NCI-H1417 (cell line): ENCODE measurements at places on chromosomes 12 and 14.

- DNase-seq: no peak
Measured at GRCh38 chr14:87996291-87996592, 3.3 kb upstream of the GALC start.

DNA sequence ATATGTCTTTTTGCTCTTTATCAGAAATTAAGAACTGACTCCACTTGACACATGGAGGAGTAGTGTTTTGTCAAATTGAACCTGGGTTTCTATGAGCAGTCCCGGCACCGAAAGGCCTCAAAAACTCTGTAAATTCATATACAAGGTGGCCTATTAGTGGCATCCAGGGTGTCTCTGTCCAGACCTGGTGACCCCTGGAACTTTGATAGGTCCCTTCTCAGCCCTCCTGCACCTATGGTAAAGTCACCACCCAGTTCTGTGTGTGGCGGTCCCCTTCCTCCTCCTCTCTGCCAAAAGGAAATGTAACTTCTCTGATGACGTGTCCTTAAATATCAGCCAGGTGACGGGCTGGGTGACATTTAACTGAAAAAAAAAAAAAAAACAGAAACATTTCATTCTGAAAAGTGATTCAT lies 204.0 kb upstream of the FOXN3 start:
- no peak for DNase-seq

DNA sequence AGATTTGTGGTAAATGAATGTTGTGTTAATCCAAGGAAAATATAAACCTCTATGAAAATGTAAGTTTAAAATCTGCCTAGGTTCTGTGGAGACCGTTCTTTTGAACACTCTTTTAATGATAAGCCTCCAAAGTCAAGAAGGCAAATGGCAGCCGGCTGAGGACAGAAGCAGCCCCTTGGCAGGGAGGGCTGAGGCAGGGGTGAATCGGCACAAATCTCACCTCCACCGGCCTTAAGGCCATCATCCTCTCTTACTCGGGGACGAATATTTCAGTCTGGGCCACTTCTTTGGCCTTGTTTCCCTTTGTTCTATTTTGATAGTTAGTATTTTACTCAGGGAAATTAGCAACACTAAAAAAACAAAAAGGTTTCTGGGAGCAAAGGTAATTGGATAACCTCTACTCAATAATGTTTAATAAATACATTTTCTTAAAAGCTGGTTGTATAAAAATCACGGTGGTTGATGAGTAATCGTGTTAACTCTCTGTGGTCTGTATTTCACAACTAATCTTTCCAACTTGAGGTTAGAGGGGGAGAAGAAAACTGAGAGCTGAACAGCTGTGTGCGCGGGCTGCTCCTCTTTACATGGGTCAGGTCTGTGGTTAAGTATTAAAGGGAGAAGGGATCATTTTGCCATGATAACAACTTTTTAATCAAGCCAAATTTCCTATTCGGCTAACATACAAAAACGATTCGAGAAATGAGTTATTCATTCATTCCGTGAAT lies 18.6 kb downstream of the LGMN start:
- DNase-seq: no peak

DNA sequence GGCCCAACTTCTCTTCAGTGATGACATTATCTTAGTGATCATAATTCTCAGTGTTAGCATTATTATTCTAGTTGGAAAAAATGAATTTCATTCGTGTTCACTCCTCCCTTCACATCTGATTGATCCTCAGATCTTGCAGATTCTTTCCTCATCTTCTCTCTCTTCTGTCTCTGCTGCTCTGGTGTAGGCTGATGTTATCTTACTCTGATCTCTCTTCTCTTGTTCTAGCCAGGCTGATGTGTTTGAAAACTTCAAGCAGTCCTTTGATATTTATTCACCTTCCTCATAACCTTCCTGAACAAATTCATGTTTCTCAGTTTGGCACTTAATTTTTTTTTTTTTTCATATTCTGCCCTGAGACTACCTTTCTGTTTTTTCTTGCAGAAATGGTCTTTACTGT lies 5.6 kb upstream of the TBK1 start:
- no peak for DNase-seq

GRCh38 chr14:77190977-77191376 lies 9.4 kb downstream of the TMEM63C start:
- DNase-seq: no peak

- DNase-seq: no peak
Measured at GRCh38 chr14:19800282-19801117, 3.1 kb upstream of the OR4N2 start.

GRCh38 chr12:121536899-121537813 lies 43.7 kb downstream of the KDM2B start:
- peak; percentile 90 for DNase-seq

GRCh38 chr12:3077572-3078081 lies 448 bp downstream of the TSPAN9 start:
- DNase-seq: no peak

DNA sequence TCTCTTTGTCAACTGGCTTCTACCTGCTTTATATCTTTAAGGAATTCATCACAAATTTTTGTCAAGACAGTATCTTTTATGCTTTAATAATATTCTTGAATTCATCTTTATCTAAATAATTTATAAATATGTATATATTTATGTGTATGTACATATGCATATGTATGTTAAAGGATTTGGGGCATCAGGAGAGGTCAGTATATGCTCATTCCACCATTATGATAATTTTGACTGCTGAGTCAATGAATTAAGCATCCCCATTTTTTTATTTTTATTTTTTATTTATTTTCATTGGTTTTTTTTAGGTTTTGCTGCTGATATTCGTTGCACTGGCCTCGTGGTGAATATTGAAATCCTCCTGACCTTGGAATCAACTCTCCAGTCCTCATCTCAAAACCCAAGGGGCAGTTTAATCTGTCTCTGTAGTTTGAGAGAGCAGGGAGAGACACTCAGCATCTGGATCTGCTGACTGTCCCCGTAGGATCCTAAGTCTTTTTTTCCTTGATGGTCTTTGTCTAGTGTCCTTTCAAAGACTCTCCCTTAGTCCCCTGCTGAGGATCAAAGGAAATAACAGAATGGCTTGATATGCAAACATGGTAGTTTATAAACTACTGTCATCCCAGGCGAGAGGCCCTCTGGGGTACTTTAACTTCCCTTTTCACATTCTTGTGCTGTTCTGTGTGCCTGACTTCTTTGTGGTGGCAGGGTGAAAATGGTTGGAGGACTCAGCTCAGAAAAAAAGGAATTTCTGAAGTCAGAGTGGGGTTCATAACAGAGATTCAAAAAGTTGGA lies 218.7 kb downstream of the DIO2 start:
- DNase-seq: no peak

DNA sequence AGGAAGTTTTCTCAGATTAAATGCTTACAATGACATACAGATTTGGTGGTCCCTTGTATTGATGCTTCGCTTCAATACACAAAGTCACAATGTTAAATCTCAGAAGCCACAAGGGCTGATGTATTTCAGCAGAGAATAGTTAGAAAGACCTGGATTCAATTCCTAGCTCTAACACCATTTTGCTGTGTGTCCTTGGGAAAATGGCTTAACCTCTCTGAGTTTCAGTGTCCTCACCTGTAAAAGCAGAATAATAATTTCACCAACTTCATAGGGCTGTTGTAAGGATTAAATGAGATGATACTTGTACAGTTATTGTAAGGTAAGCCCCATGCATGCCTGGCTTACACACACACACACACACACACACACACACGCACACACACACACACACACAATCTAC lies 30.3 kb downstream of the P2RX7 start:
- DNase-seq: no peak

- DNase-seq: no peak
Measured at GRCh38 chr14:70340002-70340401, 19.5 kb downstream of the COX16 start.

GRCh38 chr12:5514016-5514415 lies 82.1 kb downstream of the NTF3 start:
- no peak for DNase-seq

DNA sequence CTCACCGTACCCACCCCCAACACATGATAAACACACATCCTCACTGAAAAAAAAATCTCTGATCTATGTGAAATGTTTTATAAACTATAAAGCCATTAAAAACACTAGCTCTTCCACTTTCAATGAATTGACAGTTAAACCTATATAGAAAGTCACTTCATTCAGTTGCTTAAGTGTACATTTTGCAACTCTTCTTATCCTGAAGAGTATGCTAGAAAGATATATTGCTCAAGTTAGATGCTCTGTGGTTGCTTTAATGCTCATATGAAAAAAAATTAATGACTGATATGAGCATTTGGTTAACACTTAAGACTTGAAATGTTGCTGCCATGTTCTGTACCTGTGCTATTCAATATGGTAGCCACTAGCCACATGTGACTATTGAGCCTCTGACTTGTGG lies 21.0 kb upstream of the MIA2 start:
- no peak for DNase-seq

DNA sequence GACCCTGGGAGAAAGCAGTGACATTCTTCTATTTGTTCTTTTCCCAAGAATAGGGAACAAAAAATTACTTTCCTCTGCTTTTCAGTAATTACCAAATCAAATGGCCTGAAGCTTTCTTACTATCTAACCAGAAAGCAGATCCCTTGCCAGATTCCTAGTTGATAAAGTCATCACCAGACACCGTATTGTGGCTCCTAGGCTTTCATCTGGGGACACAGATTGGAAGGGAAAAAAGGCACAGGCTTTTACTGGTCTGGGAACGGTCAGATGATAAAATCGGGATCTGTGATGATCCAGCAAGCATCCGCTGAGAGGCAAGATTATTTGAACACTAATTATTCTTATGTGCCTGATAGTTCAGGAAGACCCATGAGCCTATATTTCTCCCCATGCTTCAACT lies 79.1 kb upstream of the BCL2L14 start:
- DNase-seq: no peak

DNA sequence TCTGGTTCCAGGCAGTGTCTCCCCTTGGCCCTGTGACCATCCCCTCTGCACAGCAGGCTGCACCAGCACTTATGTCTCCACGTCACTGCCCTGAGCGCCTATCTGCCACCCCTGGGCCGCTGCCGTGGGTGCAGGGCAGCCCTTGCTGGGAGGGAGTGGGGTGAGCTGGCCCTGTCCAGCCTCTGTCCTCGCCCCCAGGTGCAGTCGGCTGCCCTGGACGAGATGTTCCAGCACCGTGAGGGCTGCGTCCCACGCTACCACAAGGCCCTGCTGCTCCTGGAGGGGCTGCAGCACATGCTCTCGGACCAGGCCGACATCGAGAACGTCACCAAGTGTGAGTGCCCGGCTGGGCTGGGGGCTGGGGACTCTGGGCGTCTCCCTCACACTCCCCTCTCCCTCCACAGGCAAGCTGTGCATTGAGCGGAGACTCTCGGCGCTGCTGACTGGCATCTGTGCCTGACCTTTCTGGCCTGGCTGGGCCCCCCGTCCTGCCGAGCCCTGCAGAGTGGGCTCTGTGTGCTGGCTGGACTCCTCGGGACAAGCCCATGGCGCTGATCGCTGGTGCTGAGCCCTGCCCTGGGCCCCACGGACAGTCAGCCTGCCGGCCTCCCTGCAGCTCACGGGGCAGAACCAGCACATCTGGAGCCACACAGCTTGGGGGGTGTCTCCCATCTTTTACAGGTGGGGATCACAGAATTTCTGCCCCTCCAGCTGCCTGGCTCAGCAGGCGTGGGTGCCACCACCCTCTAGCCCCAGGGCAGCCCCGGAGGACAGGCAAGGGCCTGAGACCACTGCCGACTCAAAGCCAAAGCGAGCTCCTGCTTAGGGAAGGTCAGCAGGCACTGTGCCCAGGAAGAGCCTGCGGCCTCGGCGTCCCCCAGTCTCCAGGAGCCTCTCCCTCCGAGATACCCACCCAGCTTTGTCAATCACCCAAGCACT lies 7.9 kb upstream of the PUS1 start:
- no peak for DNase-seq

GRCh38 chr14:21169573-21169972 lies 13.7 kb upstream of the OR5AU1 start:
- no peak for DNase-seq

DNA sequence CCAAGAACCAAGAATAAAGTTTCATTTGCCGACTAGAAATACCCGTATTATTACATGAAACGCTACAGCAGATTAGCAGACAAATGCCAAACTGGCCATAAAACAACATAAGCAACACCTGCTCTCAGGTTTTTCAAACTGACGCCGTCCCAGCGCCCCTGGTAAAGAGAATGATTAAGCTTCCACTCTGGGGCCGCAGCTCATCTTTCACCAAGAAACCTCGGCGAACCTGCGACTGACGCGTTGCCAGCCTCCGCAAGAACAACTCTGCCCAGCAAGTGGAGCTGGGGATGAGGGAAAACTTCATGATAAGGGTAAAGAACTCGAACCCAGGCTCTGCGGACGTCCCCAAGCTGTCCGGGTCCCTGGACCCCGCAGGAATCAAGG lies 530 bp downstream of the ARL1 start:
- DNase-seq: no peak

DNA sequence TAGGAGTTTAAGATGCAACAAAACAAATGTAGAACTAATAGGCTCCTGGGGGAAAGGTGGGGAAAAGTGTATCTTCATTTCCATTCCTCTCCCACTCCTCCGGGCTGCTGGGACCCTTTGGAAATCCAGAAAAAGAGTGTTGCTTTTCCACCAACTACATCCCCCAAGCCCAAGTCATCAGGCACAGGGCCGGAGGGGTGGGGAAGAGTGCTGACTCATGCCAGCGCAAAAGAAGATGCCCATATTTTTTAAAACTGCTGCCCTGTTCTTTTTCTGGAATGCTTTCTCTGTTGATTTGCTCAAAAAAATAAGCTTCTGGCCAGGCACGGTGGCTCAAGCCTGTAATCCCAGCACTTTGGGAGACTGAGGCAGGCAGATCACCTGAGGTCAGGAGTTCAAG lies 70.9 kb downstream of the TBK1 start:
- no peak for DNase-seq

DNA sequence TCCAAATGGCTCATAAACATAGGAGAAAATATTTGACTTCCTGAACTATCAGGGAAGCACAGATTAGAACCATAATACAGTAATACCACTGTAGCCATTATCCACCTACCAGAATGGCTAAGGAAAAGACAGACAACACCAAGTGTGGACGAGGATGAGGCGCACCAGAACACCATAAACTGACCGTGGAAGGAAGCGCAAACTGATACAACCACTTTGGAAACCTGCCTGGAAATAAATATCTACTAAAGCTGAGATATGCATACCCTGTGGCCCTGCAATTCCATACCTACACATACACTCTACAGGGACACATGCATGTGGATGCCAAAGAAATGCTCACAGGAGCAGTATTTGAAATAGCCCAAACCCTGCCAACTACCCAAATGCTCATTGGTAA lies 60.3 kb downstream of the RBM19 start:
- DNase-seq: no peak
